ENCODE measurements at places on chromosomes 1 and 21.

GRCh38 chr1:172723251-172723650, 64.3 kb downstream of the FASLG start:
- no peak for DNase-seq

DNA sequence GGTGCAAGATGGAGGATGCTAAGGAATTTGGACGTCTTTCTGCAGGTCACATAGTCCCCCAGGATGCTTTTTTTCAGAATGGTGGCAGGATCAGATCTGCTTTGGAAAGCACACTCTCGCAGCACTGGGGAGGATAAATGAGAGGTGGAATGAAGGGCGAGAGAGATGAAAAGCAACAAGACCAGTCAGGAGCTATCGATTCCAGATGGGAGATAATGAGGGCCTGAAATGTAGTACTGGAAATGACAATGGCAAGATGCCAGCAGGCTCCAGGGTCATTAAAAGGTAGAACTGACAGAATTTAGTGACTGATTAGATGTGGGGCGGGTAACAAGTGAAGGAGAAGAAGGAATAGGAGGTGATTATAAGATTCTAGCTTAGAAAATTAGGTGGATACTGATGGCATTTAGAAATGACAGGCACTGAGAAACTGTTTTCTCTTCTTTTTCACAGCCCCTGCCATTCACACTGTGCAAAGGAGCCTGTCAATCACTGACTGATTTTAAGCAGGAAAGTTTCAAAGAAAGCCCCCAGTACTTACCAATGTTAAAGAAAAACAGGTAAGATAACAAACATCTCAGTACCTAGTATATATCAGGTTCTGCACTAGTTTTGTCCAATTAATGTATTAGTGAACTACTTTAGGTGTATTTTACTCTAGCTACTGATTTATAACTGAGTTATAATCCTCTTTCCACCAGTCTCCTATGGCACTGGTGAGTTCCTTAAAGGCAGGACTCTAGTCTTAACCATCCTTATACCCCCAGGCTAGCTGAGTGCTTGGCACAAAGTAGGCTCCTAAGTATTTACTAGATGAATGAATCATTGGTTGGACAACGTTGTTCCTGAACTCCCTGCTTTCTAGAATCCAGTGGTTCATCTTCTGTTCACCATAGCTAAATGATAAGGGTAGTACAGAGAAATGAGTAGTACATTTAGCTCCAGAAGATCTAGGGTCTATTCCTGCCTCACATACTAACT, 9.2 kb downstream of the PIGM start:
- no peak for DNase-seq

- no peak for DNase-seq
These were observed 163.7 kb downstream of the NTMT2 start for GRCh38 chr1:170309389-170310013.

DNA sequence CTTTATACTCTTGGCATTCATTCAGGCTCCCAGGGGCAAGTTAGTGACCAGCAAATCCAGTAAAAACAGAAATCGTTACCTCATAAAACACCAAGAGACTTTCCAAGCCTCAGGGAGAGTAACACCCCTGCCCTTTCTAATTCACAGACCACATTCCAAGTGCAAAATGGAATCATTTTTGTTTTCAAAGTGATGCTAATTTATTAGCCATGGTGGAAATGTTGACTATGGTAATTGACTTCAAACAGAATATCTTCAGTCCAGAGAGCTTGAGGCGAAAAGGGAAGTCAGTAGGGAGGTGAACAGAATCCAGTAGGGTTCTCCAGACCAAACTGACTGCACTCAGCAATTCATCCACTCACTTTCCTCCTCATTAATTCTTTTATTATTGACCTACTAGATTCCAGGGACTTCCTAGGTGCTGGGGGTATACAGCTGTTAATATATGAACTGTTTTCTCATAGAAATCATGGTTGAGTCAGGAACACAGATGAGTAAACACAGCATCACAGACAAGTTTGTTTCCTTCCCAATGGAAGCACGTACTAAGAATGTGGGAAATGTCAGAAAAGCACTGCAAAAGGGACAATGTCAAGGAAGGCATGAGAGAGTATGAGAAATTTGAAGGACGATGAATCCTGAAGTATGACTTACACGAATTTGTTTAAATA, 388.5 kb upstream of the C1orf87 start:
- DNase-seq = no peak

- DNase-seq = no peak
These were observed 65.7 kb downstream of the NENF start for GRCh38 chr1:212498283-212499040.

DNA sequence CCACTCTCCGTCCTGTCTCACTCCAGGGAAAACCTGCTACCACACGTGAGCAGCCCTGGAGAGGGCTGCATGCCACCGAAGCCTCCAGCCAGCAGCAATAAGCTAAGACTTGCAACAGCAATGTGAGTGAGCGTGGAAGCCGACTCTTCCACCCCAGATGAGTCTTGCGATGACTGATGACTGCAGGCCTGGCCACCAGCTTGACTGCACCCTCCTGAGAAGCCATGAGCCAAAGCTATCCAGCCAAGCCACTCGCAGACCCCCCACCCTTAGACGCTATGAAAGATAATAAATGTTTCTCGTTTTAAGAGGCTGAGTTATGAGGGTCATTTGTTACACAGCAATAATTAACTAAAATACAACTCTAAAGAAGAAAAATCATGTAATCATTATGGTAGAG, 118.6 kb upstream of the GALNT2 start:
- DNase-seq = no peak

DNA sequence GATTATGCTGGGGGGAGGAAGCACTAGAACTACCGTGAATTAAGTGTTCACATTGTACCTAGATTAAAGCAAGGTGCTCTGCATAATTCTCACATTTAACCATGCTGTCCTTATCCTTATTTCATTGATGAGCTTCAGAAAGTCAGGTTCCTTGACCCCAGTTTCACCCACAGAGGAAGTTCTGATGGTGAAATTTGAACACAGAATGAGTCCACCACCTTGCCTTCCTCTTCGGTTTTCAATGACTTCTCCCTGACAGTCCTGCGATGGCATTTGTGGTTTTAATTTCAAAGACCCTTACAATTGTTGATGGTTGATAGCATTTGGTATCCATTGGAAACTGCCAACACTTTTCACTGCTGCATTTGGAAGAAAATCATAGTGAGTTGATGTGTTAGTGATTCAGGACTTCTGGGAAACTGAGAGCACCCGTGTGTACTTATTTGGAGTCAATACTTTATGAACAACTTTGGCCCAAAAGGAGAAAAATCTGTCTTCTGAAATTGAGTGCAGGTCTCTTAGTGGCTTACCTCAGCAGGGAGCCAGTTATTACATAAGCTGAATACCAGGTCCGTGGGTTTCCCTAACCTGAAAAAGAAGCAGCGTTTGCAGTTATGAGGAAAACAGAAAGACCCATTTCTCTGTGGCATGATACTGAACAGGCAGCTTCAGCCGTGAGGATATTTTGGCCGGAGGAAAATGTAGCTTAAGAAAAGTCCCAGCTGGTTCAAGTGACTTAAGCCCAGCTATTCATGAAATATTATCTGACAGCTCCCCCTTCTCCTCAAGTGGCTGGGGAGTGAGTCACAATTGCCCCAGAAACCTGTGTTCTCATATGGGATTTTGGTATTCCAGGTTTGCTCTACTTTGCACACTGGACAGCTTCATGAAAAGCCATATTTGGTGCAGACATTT, 47.5 kb downstream of the ROR1 start:
- no peak for DNase-seq

GRCh38 chr1:69998847-69999246, 206.5 kb downstream of the LRRC40 start:
- no peak for DNase-seq

DNA sequence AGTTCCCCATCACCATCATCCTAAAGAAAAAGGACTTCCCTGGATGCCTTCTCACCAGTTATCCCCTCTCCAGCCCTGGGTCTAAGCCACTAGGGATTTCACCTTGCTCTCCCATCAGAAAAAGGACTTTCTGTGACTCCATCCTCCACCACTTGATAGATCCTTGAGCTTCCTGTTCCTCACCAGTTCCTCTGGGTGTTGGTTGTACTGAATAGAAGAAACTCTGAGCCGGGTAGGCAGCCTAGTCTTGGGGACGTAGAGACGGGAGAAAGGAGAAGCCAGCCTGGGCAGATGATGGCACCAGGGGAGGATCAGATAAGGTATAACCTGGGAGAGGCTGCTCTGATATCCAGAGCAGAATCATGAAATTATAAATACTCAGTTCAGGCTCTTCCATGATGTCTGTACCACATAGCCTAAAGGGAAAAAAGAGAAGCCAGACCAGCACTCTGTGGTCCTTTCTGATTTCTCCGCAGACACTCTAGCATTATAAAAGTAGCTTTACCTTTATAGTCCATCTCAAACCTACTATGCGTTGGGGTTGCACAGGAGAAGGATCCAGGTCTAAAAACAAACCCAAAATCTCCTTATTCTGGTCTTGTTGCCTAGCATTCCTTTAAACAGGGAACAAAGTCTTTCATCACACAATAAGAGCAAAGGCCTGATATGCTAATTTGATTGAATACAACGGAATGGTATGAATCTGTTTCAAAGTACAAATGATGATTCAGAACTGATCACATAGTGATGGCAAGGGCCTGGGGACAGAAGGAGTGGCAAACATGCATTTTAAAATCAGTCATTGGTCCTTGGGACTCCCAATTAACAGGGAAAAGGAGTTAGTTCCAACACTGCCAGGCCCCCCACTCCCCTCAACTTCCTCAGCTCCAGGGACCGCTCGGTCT, 1.2 kb upstream of the CD34 start:
- no peak for DNase-seq

DNA sequence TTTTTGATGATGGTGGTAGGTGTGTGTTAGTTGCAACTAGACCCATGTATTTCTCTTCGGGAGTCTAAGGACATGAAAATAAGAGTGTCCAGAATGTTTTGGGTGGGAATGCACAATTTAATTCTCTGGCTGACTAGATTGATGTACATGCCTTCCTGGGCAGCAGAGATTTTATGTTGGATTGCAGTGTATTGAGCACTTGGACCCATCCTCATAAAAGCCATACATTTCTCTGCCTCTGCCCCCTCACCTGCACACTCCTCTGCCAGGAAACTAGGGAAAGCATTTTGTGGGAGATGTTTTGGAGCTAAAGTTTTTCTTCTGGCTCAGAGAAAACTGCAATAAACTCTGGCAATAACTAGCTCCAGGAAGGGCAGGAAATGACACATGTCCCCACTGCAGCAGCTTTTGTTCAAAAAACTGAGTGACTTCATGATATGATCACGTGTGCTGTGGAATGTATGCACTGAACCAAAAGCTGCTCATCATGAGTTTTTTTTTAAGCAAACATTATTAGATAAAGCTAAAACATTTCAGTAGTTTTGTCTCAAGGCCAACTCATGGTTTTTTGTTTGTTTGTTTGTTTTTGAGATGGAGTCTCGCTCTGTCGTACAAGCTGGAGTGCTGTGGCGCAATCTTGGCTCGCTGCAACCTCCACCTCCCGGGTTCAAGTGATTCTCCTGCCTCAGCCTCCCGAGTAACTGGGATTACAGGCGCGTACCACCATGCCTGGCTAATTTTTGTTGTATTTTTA, 17.6 kb downstream of the RIT1 start:
- DNase-seq = no peak

GRCh38 chr1:70779571-70779970, 268.0 kb downstream of the PTGER3 start:
- DNase-seq = no peak

DNA sequence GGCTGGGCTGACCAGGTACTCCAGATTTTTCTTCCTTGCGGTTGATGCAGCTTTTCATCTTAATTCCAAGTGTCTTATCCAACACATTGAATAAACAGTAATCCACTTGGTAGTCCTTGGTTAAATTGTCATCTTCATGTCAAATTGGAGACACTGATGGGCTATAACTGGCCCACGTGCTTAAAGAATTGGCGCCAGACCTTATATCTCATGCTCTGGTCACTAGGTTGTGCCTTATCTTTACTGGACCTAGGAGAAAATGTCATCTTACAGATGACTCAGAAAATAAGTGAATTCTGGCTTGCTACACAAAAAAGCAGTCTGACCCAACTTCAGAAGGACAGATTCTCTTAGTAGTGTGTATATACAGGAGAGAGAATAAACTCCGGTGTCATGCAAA, 16.2 kb downstream of the LRRC42 start:
- DNase-seq = no peak

DNA sequence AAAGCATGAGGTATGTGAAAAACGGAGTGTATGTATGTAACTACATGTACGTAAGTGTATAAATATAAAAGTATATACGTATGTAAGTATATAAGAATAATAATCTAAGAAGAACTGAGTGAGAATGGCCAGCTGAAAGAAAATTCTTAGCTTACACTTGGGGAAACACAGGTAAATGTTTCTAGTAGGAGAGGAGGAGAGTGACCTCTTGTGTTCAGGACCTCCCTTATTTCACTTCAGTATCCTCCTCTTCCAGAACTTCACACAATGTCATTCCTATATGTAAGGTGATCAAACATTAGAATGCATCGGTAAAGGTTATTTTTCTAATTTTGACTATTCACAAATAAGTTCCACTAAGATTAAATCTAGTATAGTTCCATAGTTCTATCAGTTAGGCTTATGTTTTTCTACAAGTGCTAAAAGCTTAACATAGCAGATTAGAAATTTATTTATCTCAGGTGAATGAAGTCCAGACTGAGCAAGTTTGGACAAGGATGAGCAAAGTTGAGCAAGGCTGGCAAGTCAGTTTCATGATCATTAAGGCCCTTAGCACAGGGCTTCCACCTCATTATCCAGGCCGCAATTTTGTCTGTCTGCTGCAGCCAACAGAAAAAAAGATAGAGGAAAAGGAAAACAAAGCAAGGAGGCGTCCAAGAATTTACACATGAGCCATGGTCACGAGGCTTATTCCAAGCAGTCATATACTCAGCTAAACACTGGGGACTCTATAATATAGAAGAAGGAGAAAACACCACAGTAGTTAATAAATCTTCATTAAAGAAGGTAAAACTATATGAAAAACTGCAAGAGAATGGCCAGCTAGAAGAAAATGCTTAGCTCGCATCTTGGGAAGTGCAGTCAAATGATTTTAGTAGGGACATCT, 7.1 kb upstream of the MROH9 start:
- no peak for DNase-seq

- DNase-seq = no peak
These were observed 112.9 kb downstream of the ZBTB18 start for GRCh38 chr1:244163861-244164510.

DNA sequence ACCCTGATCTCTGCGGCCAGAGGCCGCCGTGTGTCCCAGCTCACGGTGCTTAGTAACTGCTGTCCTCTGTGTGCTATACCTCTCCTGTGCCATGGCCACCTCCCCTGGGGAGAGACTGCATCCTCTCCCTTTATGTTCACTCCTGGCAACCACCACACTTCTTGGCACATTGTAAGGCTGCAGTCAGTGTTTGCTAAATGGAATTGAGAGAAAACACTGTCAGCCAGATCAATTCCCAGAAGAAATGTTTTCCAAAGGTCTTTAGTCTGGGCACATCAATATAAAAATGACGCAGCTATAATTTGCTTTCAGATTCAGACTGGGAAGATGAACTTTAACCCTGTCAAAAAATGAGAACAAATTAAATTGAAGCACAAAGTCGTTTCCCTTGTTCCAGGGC, 96.8 kb downstream of the BEND5 start:
- no peak for DNase-seq
